GM23248 (cell line): ENCODE measurements at places on chromosomes 12 and 14. TPM values are rescaled to one million over a fixed set of nuclear protein-coding genes. Genes with fewer than 3 reads are reported as not detected.

DNA sequence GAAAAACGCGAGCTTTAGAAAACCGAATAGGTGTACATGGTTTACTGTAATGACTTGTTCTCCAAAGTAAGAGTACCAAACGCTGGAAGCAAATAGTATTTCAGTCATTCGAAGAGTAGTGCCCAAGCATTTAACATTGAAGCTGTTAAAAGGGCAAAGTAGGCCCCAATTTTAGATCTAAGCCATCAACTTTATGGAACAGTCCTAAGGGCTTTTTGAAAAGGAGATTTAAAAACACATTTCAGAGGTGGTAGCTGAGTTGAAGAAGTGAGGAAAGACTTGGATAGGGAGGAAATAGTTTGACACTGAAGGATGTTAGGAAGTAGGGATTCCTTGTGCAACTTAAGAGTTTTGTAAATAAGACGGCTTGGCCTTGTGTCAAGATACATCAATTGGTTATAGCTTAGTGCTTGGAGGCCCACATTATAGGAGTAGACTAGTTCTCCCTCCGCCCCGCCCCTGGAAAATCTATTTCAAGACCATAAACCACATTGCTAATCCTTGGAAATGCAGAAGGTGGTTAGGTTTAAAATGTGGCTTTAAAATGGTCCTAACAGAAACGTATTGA lies 783 bp upstream of the TUBA1B start:
- H3K27me3 ChIP-seq = no peaks in the 10 kb centered on the region
- H3K36me3 ChIP-seq = peaks cover 24% of the 10 kb centered on the region
- H3K27ac ChIP-seq = peak overlapping the region; percentile 99
- peaks cover 24% of the 10 kb centered on the region for H3K4me1 ChIP-seq
- H3K4me3 ChIP-seq = peak overlapping the region; percentile 91

DNA sequence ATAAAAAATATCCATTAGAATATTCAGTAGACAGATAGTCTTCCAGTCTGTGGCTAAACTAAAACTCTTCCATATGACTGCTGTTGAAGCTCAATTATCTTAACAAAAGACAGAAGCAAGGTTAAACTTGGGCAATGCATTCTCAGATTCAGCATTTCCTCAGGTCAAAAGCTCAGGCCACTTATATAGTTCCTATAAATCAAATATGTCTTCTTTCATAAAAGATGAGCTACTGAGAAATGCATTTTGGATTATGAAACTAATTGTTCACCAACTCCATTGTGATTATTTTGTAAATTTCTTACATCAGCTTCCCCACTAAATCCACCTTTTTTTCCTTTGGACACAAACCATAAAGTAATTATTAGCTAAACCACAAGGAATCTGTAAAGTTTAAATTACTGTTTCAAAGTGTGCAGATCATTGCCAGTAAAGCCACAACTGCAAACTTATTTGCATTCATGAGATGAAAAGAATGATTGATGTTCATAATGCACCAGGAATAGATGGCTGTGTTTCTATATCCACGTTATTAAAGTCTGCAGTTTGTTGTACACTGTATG lies 224.4 kb downstream of the FBXL14 start:
- no peak for DNase-seq
- H3K27me3 ChIP-seq = no peaks in the 10 kb centered on the region

DNA sequence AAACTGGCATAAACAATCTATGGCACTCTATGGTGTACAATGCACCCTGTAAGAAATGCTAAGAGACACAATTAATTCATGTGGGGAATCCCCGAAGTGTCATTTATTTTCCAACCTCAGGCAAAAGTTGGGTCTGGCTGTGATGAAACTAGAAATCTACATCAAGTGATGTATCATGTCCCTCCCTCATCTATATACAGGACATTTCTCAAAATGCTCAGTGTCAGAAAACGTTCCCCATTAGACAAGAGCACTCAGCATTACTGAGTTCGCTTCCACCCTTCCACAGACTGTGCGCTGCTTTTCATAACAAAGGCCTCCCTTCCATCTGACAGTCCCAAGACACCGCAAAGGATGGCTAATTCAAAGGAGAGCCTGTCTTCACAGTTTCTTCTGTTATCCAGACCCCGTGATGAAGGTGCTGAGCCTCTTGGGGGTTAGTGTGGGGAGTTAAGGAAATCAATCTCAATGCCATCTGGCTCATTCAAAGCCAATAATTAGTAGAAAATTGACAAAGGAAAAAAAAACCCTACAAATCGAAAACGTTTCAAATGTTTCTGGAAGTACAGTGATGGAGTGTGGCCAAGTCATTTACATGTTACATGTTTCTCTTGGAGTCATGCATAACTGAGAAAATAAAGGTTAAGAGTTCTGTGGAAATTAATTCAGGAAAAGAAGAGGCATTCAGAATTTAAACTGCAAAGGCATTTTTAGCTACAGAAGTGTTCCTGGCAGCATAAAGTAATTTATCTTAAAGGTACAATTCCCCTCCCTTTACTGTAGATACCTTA lies 7.5 kb downstream of the CCDC88C start:
- no peak overlapping the region for H3K4me3 ChIP-seq
- peaks cover 19% of the 10 kb centered on the region; the same call in 1 of the 2 replicates for H3K27me3 ChIP-seq
- no peak for DNase-seq
- H3K36me3 ChIP-seq = no peaks in the 10 kb centered on the region
- no peaks in the 10 kb centered on the region for H3K4me1 ChIP-seq
- no peak overlapping the region for H3K27ac ChIP-seq

DNA sequence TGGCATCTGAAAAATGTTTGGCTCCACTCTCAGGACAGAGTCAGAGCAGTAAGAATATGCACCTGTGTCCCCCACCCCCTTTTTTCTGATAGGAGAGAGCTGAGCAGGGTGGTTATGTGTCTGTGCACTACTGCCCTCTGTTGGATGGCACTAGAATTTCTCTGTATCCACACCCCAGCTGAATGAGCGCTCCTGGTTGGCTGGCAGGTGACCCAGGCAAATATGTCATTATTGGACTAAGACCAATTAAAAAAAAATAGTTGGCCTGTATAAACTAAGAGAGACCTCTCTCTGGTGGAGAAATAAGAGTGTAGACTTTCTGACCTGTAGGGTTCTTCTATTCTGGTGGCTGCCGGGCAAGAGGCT lies 107.0 kb downstream of the PTCSC3 start:
- H3K27me3 ChIP-seq = 0 out of 2 replicates have a peak, but pooled peaks cover 4% of the 10 kb centered on the region
- H3K36me3 ChIP-seq = no peaks in the 10 kb centered on the region
- DNase-seq = peak; percentile 41

DNA sequence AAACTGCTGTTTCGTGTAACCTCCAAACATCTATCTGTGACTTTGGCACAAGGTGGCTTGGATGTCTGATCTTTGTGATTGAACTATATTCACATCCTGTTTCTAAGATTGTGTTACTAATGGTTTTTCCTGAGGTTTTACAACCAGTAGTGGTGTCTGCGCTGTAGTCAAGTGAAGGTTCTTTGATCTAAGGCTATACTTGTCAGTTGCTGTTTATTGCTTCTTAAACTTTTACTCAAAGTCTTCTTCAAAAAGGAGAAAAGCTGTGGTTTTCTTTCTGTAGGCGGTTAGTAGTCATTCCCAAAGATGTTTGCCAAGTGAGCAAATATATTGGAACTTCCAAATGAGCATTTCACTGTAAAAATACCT lies 12.3 kb upstream of the CALM1 start:
- peak overlapping the region; percentile 80 for H3K4me3 ChIP-seq
- H3K27ac ChIP-seq = peak overlapping the region; percentile 99
- H3K4me1 ChIP-seq = peaks cover 28% of the 10 kb centered on the region
- H3K27me3 ChIP-seq = no peaks in the 10 kb centered on the region
- DNase-seq = peak; percentile 70

DNAJC22 gene
- 0.69 and 1.9 TPM in 2 replicates for polyA plus RNA-seq

DNA sequence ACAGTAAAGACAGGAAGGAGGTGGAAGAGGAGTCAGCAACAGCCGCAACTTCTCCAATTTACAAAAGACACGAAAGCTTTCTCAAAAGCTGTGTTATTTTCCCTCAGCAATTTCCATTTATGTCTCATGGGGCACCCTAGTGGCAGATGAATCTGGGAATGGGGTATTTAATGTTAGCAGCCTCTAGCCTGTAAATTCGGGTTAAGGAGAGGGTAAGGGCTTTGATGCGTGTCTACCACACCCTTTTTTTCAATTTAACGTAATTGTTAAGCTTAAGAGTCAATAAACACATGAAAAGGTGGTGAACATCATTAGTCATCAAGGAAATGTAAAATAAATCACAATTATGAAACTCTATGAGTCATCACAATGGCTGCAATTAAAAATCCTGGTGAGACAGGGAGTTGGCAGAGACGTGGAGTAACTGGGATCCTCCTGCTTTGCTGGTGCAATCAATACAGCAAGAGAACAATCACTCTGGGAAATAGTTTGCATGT lies 986.4 kb downstream of the AACS start:
- no peak overlapping the region for H3K27ac ChIP-seq
- H3K36me3 ChIP-seq = no peaks in the 10 kb centered on the region
- DNase-seq = peak; percentile 15
- no peaks in the 10 kb centered on the region for H3K4me1 ChIP-seq

DNA sequence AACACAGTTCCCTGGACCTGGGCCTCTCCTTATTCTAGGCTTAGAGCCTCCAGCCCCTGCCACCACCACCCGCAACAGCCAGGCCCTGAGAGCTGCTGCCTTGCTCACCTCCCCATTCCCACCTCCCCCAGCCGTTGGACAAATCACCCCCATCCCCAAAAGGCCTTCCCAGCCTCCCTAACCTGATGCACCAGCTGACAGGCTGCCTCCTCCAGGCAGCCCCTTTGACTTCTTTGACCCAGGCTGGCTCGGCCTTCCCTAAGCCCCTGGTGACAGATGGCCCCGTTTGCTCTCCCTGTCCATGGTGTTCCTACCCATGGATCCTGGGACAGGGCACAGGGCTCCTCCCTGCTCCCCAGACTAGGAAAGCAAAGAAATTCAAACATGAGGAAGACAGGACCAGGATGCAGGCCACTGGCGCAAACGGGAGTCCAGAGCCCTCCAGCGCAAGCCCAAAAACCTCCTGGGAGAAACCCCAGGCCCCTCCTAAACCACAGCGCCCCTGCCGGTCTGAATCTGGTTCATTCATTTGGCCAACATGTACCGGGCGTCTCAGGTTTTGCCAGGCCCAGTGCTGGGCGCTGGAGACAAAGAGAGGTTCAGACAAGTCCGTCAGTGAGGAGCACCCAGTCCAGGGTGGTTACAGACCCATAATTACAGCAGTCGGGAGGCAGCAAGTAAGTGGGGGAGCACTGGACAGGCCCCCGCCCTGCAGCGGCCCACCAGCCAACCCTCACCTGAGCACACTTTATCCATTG lies 2.4 kb downstream of the AKT1 start:
- H3K27me3 ChIP-seq = no peaks in the 10 kb centered on the region
- peak overlapping the region; percentile 79; the same call in 1 of the 2 replicates for H3K4me3 ChIP-seq
- no peak for DNase-seq
- H3K4me1 ChIP-seq = peaks cover 16% of the 10 kb centered on the region

GRCh38 chr12:75479963-75480461 lies 543 bp upstream of the GLIPR1 start:
- peak; percentile 82 for DNase-seq
- peak overlapping the region; percentile 93 for H3K27ac ChIP-seq
- 0 out of 2 replicates have a peak, but pooled peaks cover 1% of the 10 kb centered on the region for H3K36me3 ChIP-seq
- H3K4me3 ChIP-seq = peak overlapping the region; percentile 86
- no peaks in the 10 kb centered on the region for H3K27me3 ChIP-seq

DNA sequence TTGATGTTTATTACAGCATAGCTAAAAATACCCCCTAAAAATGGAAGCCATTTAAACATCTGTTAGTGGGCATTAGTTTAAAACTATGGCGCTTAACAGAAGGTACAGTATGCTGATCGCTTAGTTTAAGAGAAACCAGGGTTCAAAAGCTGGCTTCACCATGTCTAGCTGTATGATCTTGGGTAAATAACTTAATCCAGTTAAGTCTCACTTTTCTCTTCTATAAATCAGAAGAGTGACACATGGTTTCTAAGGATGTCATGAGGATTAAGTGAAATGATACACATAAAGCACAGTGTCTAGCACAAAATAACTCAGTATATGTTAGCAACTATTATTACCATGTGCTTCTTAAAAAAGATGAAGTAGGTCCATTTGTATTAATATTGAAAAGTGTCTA lies 38.7 kb downstream of the STK38L start:
- H3K27me3 ChIP-seq = no peaks in the 10 kb centered on the region
- H3K36me3 ChIP-seq = no peaks in the 10 kb centered on the region
- DNase-seq = no peak
- no peak overlapping the region for H3K27ac ChIP-seq
- H3K4me1 ChIP-seq = peaks cover 27% of the 10 kb centered on the region

GRCh38 chr14:102080183-102081080 lies 6.4 kb downstream of the HSP90AA1 start:
- peaks cover 66% of the 10 kb centered on the region for H3K36me3 ChIP-seq
- H3K27ac ChIP-seq = no peak overlapping the region
- no peak overlapping the region for H3K4me3 ChIP-seq
- H3K4me1 ChIP-seq = peaks cover 24% of the 10 kb centered on the region
- H3K27me3 ChIP-seq = no peaks in the 10 kb centered on the region
- no peak for DNase-seq

ST8SIA1 gene
- 0.15 TPM in 1 of 2 replicates, not detected in the other for polyA plus RNA-seq
